ENCODE measurements at places on chromosomes 7 and 10. TPM values are rescaled to one million over a fixed set of nuclear protein-coding genes. Genes with fewer than 3 reads are reported as not detected.
A peak's percentile ranks its signal among the peaks of the same experiment; 100 is the strongest.

- no peak for DNase-seq
These were observed 47.6 kb downstream of the FZD1 start for GRCh38 chr7:91311839-91312238.

- DNase-seq: no peak
These were observed 49.1 kb downstream of the PRKCQ start for GRCh38 chr10:6530966-6531365.

- DNase-seq: peak; percentile 75
These were observed 4.6 kb downstream of the BMI1 start for GRCh38 chr10:22325272-22326144.

DNA sequence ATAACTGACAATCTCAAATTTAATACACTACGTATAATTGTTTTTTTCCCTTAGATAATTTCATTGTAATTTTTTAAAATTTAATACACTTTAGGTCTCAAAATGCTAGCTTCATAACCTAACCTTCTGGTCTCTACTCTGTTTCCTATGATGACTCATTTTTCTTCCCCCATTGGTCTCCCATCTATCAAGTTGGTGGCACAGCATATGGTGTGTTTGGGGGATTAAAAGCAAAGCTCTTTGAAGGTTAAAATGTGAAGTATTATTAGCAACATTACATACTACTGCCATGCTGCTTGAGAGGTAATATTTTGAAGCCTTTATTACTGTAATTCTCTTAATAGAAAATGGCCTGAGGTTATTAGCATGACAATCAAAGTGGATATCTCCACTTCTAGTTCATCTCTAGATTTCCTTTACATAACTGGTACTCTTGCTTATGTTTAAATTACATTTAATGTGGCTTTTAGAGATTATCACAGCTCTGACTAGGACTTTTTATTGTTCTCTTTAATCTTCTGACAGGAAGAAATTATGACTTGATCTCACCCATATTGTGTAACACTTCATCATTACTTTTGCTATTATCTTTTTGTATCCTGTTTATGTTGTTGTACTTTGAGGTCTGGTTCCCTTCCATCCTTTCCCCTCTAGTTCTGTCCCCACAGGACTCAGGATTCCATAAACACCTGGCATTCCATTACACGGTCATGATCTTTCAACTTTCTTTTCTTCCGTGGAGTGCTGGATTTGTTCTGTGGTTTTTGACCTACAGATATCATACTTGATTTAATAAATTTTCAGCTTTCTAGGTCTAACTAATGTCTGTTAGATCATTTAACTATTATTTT, 185.1 kb downstream of the SEMA3D start:
- no peak for DNase-seq

GRCh38 chr10:80477813-80478212, 23.7 kb downstream of the TSPAN14 start:
- DNase-seq: no peak

Gene SRRM3
- total RNA-seq: 7.4 TPM

Data from Peyer's patch (tissue), 4 donors.